ENCODE measurements at places on chromosomes 12 and 14. TPM values are rescaled to one million over a fixed set of nuclear protein-coding genes. Genes with fewer than 3 reads are reported as not detected.

DNA sequence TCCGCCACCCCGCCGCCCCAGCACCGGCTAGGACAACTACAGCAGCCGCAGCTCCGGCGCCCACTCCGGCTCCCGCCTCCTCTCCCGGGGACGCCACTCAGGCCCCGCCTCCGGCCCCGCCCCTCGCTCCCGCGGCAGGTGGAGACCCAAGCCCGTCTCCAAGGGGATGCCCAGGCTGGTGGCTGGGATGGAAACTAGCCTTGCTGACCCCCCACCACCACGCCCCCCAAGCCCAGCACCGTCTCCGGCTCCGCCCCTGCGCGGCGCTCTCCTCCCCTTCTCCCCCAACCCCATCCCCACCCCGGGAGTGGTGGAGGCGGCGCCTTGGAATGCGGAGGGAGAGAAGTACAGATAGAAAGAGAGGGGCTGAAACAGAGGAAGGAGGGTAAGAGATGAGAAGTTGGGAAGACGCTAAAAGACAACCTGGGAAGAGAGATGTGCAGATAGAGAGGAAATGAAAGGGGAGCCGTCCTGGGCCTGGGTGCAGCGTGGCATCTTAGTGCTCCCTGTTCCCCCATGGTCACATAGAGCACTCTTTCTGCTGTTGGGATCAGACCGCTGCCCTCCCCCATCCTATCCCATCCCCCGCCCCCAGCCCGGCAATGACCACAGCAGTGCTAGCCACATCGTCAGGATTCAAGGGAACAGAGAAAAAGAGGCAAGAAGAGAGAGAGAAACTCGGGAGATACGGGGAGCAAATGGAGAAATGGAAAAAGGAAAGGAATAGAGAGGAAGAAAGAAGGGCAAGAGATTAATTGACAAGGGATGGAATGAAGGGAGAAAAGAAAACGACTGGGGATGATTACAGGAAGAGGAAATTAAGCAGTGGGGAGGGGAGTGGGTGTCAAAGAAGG, at the start of gene ITGA7:
ITGA7 (minus strand) TSS at position 64 of the 854 bp plus-strand sequence. CDS start 222 bp downstream, outside the sequence.
- no peak for DNase-seq

DNA sequence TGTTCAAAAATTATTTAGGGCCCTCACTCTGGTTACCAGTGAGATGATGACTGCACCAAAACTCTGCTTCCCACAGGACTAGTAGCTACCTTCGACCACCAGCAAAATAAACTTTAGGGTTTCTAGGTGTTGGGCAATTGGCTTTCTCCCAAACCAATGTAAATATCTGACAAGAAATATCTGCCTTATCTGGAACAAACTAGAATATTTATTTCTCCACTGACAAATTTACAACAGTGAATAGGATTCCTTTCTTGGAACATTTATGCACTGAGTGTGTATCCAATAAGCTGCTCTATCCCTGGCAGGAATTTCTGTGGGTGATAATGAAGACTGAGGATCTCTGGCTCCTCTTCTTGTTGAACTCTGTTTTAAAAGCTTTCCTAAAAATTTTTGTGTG, 148.6 kb downstream of the SLC6A15 start:
- DNase-seq: no peak

DNA sequence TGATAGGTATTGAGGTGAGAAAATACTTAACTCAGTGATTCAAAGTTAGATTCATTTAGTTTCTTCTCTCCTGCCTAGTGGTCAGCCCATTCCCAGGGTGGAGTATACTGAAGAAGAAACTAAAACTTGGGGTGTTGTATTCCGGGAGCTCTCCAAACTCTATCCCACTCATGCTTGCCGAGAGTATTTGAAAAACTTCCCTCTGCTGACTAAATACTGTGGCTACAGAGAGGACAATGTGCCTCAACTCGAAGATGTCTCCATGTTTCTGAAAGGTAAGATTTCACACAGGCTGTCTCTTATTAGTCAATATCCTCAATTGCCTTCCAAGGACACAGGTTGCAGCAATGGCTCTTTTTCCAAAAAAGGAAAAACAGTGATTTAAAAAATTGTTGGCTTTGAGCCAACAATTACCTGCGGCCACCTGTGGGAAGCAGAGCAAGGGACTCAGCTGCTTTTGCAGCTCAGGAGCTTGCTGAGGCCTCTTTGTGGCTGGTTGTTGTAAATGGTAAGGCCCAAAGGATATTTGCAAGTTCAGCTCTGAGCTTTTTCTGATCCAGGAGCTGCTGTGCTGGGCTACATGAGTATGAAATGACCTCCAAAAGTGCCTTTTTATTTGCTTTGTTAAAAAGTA, 33.9 kb downstream of the TPH2 start:
- no peak for DNase-seq

The TAS2R8 gene
- polyA plus RNA-seq: not detected

GRCh38 chr12:120115692-120116440, 687 bp downstream of the RAB35 start:
- peak; percentile 41 for DNase-seq

- no peak for DNase-seq
These were observed 55.3 kb upstream of the FGD4 start for GRCh38 chr12:32344047-32344446.

The GPD1 gene
- 3.7 TPM for polyA plus RNA-seq

The SMCO2 gene
- 0.35 TPM for polyA plus RNA-seq

GRCh38 chr12:88381466-88381865, 198.8 kb downstream of the KITLG start:
- no peak for DNase-seq

The DYNC1H1 gene
- 102 TPM for polyA plus RNA-seq

DNA sequence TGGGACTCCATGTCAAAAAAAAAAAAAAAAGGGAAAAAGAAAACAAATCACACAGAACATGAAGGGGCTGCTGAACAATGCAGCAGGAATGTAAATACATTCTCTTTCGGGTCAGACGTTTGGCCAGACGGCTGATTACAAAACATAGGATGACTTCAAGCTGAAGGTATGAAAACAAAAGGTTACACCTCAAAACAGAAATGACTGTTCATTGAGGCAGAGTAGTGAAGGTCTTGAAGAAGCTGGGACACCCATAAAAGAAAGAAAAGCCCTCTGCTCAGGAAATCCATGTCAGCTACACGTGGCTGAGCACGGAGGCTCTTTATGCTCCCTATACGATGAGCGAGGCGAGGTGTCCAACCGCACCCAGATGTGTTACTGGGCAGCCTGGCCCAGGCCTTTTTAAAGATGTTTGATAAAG, 37.7 kb downstream of the FGD4 start:
- peak; percentile 90 for DNase-seq

GRCh38 chr14:44820230-44820964, 141.3 kb downstream of the KLHL28 start:
- no peak for DNase-seq

Measured in HepG2 (cell line).